ENCODE measurements at places on chromosomes 16 and 17.

DNA sequence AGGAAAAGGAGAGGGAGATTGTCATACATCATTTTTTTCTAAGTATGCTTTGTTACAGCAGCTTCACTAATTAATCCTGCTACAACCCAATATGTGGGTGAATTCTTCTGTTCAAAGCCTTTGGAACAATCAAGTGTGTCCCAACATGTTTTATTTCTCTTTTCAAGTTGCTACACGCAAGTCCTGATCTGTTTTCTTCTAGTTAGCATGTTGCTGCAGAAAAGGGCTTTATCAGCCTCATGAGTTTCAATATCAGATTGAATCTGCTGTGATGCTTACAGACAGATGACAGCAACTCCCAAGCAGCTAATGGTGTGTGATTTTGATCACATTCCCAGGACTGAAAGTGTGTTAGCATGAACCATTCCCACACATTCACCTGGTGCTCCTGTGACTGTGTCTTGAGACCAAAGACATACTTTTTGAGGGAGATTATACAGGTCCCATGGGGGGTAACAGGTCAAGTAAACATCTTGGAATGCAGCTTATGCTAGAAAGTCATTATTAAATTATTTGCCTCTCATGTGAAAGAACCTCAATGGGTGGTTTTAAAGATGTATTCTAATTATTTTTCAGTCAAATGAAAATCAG, 96.9 kb upstream of the KCNJ16 start:
- DNase-seq, result no peak

GRCh38 chr17:30534298-30534697, 57.1 kb downstream of the GOSR1 start:
- DNase-seq, result no peak

- DNase-seq, result no peak
Observed at GRCh38 chr17:18254888-18255649, 3.5 kb downstream of the FLII start.

GRCh38 chr17:81705518-81706231, 2.5 kb downstream of the MRPL12 start:
- no peak for DNase-seq

DNA sequence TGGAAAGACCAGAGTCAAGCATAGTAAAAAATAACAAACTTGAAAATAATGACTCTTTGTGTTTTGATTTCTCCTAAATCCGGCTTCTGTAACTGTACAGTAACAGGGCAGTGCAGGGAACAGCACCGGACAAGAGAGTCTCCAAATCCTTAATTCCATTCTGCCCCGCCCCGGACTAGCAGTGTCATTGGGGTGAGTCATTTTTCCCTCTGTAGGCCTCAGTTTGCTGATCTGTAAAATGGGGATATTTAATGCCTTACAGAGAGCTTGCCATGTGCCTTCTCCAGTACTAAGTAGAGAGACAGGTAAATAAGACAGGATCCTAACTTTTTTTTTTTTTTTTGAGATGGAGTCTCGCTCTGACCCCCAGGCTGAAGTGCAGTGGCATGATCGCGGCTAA, 83.6 kb upstream of the TBC1D3K start:
- no peak for DNase-seq

GRCh38 chr17:68302666-68303065, 11.4 kb downstream of the ARSG start:
- DNase-seq, result no peak

GRCh38 chr16:87199379-87199778, 117.8 kb downstream of the C16orf95 start:
- DNase-seq, result no peak

DNA sequence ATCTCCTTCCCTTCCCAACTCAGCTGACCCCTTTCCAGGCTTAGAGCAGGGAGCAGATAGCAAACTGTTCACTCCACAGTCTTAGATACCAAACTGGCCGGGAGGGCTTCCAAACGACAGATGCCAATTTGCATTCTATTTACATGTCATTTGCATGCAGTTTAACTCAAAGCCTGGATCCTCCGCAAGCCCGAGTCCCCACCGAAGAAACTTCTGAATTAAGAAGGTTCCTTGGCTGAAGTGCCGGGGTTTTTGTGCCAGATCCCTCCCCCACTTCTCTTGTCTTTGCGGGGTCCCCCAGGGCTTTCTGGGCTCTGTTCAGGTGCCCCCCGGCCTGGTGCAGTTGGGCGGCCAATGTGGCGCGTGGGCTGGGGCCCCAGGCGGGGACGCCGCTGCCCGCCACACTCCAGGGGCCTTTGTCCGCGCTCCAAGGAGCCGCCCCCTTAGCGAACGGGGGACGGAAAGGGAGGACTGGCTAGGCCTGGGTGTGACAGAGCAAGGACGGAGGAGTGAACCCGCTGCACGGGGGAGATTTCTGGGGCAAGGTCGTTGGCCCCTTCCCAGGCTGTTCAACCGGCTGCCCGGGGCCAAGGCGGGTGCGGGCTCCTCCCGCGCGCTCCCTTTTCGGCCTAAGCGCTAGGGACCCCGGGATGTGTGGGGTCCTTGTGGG, 1.2 kb downstream of the GPRC5B start:
- no peak for DNase-seq

DNA sequence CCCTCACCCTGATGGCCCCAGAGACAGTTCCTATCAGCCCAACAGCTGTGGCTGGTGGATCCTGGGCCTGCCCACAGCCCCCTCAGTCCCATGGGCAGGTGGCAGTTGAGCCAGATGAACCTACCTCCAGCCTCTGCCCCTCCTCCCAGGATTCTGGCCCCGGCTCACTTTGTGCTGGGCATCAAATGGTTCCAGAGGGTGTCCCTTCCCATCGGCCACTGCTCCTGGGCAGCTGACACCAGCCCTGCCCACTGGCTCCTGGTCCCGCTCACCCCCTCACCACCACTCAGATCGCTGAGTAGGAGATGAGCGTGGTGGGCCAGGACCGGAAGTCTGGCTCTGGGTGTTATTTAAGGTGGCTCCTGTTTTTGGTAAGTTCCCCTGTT, 2.0 kb downstream of the TTYH2 start:
- DNase-seq, result no peak

DNA sequence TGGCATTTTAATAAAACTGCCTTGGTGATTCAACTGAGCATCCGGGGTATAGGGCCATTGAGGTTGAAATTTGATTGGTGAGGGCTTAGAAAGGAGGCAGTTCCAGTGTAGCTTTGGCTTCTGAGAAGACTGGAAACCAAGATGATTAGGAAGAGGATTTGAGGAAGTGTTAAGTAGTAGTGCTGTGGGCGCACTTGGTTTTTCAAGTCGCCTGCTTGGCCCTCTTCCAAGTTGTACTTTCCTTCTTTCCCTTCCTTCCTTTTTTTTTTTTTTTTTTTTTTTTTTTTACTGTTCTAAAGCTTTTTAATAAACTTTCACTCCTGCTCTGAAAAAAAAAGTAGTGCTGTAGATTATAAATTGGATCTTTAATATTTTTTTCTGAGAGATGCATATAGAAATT, 320.5 kb downstream of the UTP18 start:
- no peak for DNase-seq

- DNase-seq, result no peak
Observed at GRCh38 chr17:79248843-79249493, 174.3 kb downstream of the ENGASE start.

- DNase-seq, result no peak
Observed at GRCh38 chr17:75456039-75456416, 407 bp upstream of the TMEM94 start.

DNA sequence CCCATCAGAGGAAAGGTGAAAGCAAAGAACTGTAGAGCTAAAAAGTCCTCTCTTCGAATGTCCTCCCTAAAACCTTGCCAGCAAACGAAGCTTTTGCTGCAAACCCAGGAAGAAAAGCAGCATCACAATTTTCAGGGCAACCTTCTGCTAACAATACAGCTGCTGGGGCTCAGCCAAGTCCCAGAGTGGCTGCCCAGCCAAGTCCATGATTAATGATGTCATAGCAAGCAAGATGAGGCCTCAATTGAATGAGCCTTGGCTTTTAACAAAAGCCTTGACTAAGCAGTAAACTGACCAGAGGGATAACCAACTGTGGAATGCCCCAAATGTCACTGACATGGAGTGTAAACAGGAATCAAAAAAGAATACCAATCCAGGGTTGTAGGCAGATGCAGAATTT, 342.7 kb downstream of the PMP22 start:
- no peak for DNase-seq

- no peak for DNase-seq
Observed at GRCh38 chr16:56048425-56049105, 142.7 kb upstream of the GNAO1 start.

- no peak for DNase-seq
Observed at GRCh38 chr17:67328026-67328425, 38.4 kb downstream of the PSMD12 start.

DNA sequence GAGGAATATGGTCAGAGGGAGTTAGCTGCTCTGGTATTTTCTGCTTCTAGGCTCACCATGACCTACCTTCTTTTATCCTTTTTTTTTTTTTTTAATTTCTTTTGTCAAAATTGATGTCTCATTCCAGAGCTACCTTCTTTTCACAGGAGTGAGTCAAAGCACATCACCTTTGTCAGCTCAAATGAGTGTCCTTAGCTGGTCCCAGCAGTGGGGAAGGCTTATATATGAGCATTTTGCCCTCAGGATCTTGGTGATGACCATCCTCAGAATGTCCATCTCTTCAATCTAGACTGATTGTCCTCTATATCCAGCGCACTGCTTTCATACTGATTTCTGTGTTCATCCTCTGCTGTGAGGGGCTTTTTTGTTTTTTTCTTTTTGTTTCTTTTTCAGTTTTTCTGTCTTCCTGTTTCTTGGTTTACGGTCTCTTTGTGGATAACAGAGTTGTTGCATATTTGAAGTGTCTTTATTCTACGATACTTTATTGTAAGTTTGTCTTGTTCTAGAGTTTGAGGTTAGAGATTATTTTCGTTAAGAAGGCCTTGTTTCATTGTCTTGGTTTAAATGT, 24.9 kb downstream of the CBFB start:
- no peak for DNase-seq

- DNase-seq, result no peak
Observed at GRCh38 chr16:29770250-29770929, 7.7 kb upstream of the ZG16 start.

- no peak for DNase-seq
Observed at GRCh38 chr17:81167194-81167524, 1.1 kb upstream of the AATK start.

DNA sequence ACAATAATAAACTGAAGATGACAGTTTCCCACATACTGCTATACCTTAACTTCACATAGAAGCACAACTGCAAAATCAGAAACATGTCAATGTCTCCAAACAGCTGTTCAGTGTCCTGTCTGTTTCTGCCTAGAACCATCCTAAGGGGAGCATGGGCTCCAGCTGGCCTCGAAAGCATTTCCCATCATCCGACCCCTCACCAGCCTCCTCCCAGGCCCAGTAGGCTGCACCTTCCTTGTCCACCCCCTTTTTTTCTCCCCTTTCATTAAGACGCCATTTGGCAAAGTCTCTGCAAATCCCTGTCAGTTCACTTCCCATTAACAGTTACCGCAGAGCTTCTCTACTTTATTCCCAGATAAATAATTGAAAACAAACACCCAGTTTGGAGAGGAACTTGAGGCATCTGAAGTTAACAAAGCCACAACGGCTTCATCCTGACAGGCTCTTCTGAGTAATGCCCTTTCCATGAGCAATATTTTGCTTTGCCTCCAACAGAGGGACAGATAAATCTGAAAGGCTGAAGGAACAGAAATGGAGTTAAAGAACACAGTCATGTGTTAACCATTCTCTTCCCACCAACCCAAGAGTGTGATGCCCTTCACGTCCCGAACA, 65.3 kb downstream of the SLC39A11 start:
- DNase-seq, result no peak

DNA sequence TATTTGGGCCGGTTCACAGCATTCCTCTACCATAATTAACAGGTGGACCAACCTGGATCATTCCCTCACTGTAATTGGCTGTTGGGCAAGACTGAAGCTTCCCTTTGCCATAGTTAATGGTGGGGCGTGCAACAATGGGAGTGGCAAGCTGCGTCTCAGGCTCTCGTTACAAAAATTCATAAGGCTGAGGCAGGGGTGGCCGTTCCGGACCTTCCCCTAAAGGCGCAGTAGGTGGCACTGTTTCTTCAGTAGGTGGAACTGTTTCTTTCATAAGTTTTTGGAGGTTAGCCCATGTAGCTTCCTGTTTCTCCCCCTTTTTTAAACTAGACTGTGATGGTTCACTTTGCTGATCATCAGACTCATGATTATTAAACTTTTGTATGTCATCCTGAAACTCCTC, 17.0 kb upstream of the TMC5 start:
- DNase-seq, result no peak

GRCh38 chr17:1573932-1574696, 11.5 kb upstream of the PITPNA start:
- DNase-seq, result peak; percentile 62

GRCh38 chr17:10807704-10808128, 3.8 kb upstream of the TMEM238L start:
- DNase-seq, result no peak

DNA sequence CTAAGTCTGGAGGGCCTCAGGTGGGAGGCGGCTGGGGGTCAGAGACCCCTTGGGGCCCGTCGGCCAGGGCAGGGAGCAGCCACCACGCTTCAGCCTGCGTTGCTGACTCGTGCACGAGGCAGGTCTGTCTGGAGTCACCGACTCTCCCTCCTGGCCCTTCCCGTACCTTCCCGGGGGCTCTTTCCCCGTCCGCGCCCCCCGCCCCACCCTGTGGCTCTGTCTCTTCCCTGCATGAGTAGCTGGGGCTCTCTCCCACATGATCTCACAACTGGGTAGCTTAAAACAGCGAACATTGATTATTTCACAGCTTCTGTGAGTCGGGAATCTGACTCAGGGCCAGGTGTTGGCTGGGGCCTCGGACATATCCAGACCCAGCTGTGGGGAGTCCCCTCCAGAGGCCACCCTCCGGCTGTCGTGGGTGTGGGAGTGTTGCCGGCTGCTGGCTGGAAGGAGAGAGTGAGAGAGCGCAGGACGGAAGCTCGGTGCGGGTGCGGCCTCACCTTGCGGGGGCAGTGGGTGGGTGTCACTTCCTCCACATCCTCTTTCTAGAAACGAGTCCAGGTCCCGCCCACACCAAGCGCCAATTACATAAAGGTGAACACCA, 17.3 kb downstream of the BAHCC1 start:
- no peak for DNase-seq

- DNase-seq, result no peak
Observed at GRCh38 chr16:89014403-89015230, 37.6 kb upstream of the CBFA2T3 start.

GRCh38 chr17:44033861-44034408, 19.2 kb upstream of the TMEM101 start:
- DNase-seq, result no peak

DNA sequence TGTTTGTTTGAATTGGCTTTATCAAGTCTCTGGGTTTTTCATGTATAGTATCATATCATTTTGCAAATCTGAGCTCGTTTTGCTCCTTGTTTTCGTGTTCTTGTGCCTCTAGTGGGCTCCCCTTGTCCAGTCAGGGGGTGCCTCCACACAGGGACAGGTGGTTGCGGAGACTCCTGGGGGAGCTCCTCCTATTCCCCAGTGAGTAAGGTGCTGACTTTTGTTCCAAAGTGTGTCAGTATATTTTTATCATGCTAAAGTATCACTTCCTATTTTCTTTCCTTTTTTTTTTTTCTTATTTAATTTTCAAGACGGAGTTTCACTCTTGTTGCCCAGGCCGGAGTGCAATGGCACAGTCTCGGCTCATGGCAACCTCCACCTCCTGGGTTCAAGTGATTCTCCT, 30.3 kb upstream of the IL17C start:
- no peak for DNase-seq

Measured in stimulated activated CD4-positive, alpha-beta T cell treated with anti-CD3 and anti-CD28 coated beads, TNF-alpha, amount 100 ng/mL, for 48 hours (primary cell).